Suppressor macrophage treated with lipopolysaccharide for 1 hour (primary cell): ENCODE measurements at places on chromosomes 3 and 15.

GRCh38 chr3:123084192-123084591 lies 17.4 kb downstream of the PDIA5 start:
- no peak for DNase-seq

GRCh38 chr3:178271740-178272387 lies 264.4 kb upstream of the KCNMB2 start:
- DNase-seq: no peak

DNA sequence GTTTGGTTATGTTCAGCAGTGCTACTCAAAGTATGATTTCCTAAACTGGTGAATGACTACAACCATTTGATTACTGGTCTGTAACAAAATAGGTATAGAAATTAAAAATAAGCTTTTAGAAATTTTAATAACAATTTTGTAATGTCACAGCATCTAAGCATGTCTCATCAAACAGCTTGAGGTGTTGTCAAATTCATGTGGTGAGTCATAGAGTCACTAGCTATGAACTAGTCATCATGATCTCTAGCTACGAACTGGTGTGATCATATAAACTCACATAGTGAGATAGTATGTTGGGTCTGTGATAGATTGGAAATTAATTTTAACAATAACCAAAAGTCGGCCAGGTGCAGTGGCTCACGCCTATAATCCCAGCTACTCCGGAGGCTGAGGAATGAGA lies 213.9 kb upstream of the RBMS3 start:
- DNase-seq: no peak

- DNase-seq: peak; percentile 34
Measured at GRCh38 chr3:31249545-31249944, 283.2 kb upstream of the STT3B start.

DNA sequence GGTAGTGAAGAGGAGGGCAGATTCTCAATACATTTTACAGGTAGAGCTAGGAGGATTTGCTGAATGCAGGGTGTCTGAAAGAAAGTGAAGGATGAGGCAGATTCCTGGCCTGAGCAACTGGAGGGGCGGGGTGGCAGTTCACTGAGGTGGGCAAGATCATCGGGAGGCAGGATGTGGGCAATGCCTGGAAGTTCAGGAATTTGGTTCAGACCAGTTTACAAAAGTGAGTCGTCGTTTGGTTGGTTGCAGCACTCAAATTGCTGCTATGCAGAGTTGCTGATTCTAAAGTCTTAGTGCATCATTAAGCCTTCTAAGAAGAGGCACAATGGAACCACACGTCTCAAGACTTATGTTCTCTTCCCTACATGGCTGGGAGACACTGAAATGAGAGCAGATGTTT lies 134.0 kb downstream of the MFSD1 start:
- no peak for DNase-seq
